Posterior vena cava (tissue), 2 donors: ENCODE measurements at places on chromosomes 5 and 9. TPM values are rescaled to one million over a fixed set of nuclear protein-coding genes. Genes with fewer than 3 reads are reported as not detected.

GEMIN5 gene
- total RNA-seq = 13.4 TPM

ABO gene
- 2.1 TPM for total RNA-seq

PCDHA10 gene
- total RNA-seq = 0.52 TPM

HSD17B3 gene
- 0.86 TPM for total RNA-seq

PTGR1 gene
- 30.9 TPM for total RNA-seq

TMEM215 gene
- total RNA-seq = not detected

RANBP6 gene
- 15.9 TPM for total RNA-seq

CCL19 gene
- 15.2 TPM for total RNA-seq

ASPN gene
- 34.5 TPM for total RNA-seq

RGS7BP gene
- total RNA-seq = 11.7 TPM

FBP1 gene
- 4.2 TPM for total RNA-seq

LEAP2 gene
- total RNA-seq = 0.48 TPM

FREM1 gene
- 3.3 TPM for total RNA-seq

SCGB3A2 gene
- total RNA-seq = not detected
